ENCODE measurements at places on chromosomes 2 and 18. TPM values are rescaled to one million over a fixed set of nuclear protein-coding genes. Genes with fewer than 3 reads are reported as not detected.

GRCh38 chr2:133303150-133303549 lies 265.1 kb downstream of the NCKAP5 start:
- no peak for DNase-seq
- H3K4me1 ChIP-seq = no peaks in the 10 kb centered on the region
- no peaks in the 10 kb centered on the region for H3K27me3 ChIP-seq
- H3K36me3 ChIP-seq = no peaks in the 10 kb centered on the region
- H3K27ac ChIP-seq = no peak overlapping the region

GRCh38 chr18:50429207-50429948 lies 54.5 kb downstream of the SKA1 start:
- no peak for DNase-seq
- no peaks in the 10 kb centered on the region for H3K36me3 ChIP-seq
- no peaks in the 10 kb centered on the region for H3K27me3 ChIP-seq
- no peak overlapping the region for H3K4me3 ChIP-seq

Gene ID2
- total RNA-seq = 376 TPM

Gene CMPK2
- total RNA-seq = 11.1 TPM

DNA sequence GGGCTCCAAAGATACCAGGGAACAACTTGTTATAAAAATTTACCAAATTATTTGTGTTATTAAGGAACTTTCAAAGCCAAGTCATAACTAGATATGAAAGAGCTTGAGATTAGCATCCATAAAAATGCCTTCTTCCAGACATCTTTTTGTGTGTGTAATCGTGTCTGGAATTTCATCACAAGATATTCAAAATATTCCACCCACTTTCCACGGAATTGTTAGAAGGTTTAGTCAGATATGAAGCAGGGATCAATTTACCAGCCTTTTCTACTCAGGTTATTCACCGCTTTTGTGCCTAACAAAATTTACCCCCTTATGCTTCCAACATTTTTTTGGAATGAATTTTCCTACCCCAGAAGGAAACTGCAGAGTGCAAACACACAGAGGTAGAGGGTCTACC lies 130.2 kb upstream of the ACVR2A start:
- H3K4me1 ChIP-seq = peaks cover 4% of the 10 kb centered on the region
- DNase-seq = no peak
- no peak overlapping the region for H3K4me3 ChIP-seq
- no peaks in the 10 kb centered on the region for H3K27me3 ChIP-seq

DNA sequence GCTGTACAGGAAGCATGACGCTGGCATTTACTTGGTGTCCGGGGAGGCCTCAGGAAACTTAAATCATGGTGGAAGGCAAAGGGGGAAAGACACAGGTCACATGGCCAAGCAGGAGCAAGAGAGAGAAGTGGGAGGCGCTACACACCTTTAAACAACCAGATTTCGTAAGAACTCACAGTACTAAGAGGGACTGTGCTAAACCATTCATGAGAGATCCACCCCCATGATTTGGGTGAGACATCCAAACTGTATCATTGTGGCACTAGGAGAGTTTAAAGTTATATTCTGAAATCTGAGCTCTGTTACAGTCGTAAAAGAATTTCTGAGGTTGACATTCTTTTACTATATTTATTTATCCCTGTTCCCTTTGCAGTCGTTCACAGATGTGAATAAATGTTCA lies 116.6 kb downstream of the ICA1L start:
- H3K36me3 ChIP-seq = peaks cover 5% of the 10 kb centered on the region
- H3K4me3 ChIP-seq = no peak overlapping the region
- H3K4me1 ChIP-seq = peaks cover 4% of the 10 kb centered on the region
- no peak for DNase-seq
- H3K27ac ChIP-seq = no peak overlapping the region

Gene ACMSD
- total RNA-seq = not detected

Gene TTC32
- total RNA-seq = 20.5 TPM

DNA sequence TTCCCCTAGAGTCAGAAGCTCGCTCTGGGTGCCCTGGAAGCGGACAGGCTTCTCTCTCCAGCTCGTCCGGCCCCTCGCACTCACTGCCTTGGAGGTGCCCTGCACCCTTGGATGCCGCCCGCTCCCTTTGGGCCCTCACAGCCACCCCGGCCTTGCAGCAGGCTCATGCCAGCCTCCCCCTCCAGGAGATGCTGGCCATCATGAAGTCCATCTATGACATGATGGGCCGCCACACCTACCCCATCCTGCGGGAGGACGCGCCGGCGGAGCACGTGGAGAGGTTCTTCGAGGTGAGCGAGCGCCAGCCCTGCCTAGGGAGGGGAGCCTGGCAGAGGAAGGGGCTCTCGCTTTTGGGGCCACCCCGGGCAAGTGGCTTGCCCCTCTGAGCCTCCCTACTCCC lies 20.3 kb upstream of the FAHD2A start:
- no peaks in the 10 kb centered on the region for H3K27me3 ChIP-seq
- peaks cover 6% of the 10 kb centered on the region for H3K36me3 ChIP-seq
- no peaks in the 10 kb centered on the region for H3K4me1 ChIP-seq
- H3K4me3 ChIP-seq = no peak overlapping the region
- H3K27ac ChIP-seq = no peak overlapping the region

- no peaks in the 10 kb centered on the region for H3K27me3 ChIP-seq
- no peak for DNase-seq
- H3K4me3 ChIP-seq = no peak overlapping the region
- H3K36me3 ChIP-seq = peaks cover 79% of the 10 kb centered on the region
Measured at GRCh38 chr2:84441036-84441435, 18.0 kb downstream of the SUCLG1 start.

Gene NDC80
- 0.36 TPM for total RNA-seq

DNA sequence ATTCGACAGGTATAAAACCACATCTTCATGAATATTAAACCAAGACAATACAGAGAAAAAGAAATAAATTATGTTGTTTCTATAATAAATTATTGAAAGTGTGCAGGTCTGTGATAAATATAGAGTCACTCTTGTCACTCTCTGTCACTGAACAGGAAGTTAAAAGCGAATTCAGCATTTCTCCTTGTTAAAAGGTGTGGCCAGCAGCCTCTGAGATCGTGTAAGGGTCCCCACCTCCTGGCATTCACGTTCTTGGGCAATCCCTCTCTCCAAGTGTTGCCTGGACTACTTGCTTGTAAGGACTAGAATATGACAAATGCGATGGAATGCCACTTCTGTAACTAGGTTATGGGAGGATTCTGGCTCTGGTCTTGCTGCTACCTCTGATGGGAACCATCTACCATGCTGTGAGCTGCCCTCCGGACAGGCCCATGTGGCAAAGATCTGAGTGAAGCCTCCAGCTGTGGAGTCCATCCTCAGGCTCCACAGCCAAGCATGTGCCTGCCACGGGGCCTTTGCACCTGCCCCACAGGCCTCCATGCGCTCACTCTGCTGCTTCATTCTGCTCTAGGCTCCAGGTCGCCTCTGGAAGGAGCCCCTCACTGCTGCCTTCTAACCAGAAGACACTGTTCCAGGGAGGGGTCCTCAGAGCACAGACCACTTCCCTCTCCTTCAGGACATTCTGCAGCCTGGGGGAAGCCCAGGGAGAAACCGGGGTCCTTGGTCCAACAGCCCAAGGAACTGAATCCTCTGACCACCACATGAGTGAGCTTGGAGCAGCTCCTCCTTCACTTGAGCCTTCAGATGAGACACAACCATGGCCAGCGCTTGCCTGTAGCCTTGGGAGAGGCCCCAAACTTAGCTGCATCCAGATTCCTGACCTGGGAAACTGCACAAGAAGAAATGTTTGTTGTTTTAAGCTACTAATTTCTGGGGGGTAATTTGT lies 202.9 kb upstream of the HDAC4 start:
- H3K27ac ChIP-seq = no peak overlapping the region
- H3K4me1 ChIP-seq = no peaks in the 10 kb centered on the region
- no peaks in the 10 kb centered on the region for H3K36me3 ChIP-seq
- no peak overlapping the region for H3K4me3 ChIP-seq

Gene FEV
- total RNA-seq = not detected

Gene ATG16L1
- total RNA-seq = 19.6 TPM

DNA sequence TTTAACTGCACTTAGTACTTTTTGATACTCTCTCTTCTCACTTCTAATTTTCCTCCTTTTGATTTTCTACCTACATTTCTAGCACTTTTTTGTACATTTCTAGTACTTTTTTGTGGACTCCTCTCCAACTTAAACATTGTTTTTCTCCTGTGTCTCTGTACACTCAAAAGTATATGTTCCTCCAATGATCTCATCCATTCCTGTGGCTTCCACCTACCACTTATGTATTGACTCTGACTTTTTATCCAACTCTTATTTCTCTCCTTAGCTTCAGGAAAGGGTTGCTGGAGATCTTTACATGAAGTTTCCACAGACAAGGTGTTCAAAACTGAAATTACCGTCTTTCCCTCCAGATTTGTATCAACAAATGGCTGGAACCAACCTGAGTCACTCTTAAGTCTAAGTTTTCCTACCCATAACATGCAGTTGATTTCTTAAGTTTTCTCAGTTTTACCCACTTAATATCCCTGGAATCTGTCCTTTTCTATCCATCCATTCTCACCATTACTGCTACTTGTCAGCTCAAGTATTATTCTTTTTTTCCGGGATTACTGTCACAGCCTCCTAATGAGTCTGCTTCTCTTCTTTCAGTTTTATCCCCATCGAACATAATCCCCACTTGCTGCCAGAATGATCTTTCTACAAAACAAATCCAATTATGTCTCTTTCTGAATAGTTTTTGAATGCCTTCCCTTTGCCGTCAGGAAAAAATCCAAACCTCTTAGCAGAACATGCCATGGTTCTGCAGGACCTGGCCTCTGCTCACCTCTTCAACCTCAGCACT lies 22.6 kb upstream of the PELI1 start:
- no peak for DNase-seq
- H3K27ac ChIP-seq = no peak overlapping the region
- H3K4me3 ChIP-seq = no peak overlapping the region
- no peaks in the 10 kb centered on the region for H3K36me3 ChIP-seq
- H3K4me1 ChIP-seq = no peaks in the 10 kb centered on the region

DNA sequence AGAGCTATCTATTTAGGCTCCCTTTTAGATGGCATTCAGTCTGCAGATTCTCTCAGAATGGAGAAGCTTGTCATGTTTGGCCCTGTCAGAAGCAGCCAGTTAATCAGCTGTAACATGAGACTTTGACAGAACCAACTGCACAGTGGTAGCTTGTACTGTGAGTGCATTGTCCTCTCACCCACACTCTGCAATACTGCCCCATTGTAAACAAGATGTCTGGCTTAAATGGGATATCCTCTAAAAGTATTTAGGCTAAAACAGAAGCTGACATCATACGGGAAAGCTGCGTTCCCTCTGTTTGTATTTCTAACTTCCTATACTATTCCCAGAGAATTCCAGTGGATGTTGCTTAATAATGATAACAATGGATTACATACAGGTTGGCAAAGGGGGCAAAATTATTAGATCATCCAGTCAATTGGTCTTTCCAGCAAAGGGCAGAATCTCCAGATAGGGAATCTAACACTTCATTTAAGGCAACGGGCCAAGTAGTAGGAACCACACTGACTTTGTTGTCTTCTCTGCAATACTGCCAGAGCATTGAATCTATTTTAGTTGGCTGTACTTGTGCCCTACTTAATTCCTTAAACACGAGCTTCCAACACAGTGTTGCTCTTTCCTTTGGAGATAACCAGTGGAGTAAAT lies 15.4 kb upstream of the STAT4 start:
- no peaks in the 10 kb centered on the region for H3K27me3 ChIP-seq
- no peak overlapping the region for H3K4me3 ChIP-seq
- no peaks in the 10 kb centered on the region for H3K4me1 ChIP-seq
- H3K27ac ChIP-seq = no peak overlapping the region

Gene EHBP1
- total RNA-seq = 148 TPM

GRCh38 chr18:26624443-26624842 lies 76.1 kb upstream of the KCTD1 start:
- H3K4me1 ChIP-seq = no peaks in the 10 kb centered on the region
- no peaks in the 10 kb centered on the region for H3K27me3 ChIP-seq
- no peak overlapping the region for H3K27ac ChIP-seq
- H3K36me3 ChIP-seq = no peaks in the 10 kb centered on the region
- H3K4me3 ChIP-seq = no peak overlapping the region
- DNase-seq = no peak

- DNase-seq = no peak
- no peaks in the 10 kb centered on the region for H3K36me3 ChIP-seq
- no peak overlapping the region for H3K27ac ChIP-seq
Measured at GRCh38 chr2:83113953-83114352, 1345.1 kb downstream of the SUCLG1 start.

DNA sequence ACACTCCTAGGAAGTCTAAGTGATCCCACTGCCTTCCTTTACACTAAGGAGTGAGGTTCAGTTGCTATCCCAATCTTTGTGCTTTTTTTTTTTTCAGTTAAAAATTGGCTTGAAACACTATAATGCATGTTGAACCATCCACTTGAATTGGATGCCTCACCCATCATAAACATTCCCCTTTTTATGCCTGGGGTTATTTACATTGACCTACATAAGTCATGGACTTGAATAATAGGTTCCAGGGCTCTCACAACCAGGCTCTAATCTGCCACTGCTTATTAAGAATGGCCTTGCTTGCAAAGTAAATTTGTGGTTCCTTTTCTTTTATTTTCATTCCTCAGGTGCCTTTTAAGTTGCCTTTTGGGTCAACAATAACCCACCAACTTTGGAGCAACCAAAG lies 236.1 kb upstream of the MEIS1 start:
- H3K36me3 ChIP-seq = no peaks in the 10 kb centered on the region
- H3K27me3 ChIP-seq = no peaks in the 10 kb centered on the region

DNA sequence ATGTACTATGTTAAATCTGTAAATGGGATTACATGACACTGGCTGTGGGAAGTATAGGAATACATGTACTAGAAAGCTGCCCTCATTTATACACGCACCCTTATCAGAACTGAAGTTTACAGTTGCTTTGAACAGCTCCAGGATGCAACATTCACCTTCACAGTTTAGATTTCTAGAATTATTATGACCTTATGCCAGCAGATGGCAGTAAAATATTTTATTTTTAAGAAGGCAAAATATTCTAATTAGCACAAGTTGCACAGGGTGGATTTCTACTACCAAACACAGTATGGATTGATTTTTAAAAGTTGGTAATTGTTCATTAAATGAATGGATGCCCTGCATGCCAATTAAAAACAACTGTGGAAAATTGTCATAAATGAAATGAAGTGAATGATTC lies 670.4 kb downstream of the KCNJ3 start:
- no peak for DNase-seq
- no peak overlapping the region for H3K27ac ChIP-seq
- H3K4me3 ChIP-seq = no peak overlapping the region
- no peaks in the 10 kb centered on the region for H3K27me3 ChIP-seq
- H3K4me1 ChIP-seq = no peaks in the 10 kb centered on the region
- no peaks in the 10 kb centered on the region for H3K36me3 ChIP-seq

Gene DCDC2C
- not detected for total RNA-seq

GRCh38 chr2:165635532-165635931 lies 158.5 kb downstream of the GALNT3 start:
- H3K27me3 ChIP-seq = no peaks in the 10 kb centered on the region
- no peak overlapping the region for H3K4me3 ChIP-seq
- no peaks in the 10 kb centered on the region for H3K36me3 ChIP-seq
- no peak for DNase-seq
- H3K4me1 ChIP-seq = peaks cover 12% of the 10 kb centered on the region

- H3K36me3 ChIP-seq = no peaks in the 10 kb centered on the region
- H3K4me3 ChIP-seq = no peak overlapping the region
- H3K27ac ChIP-seq = no peak overlapping the region
- no peaks in the 10 kb centered on the region for H3K4me1 ChIP-seq
Measured at GRCh38 chr2:8090748-8091700, 590.8 kb upstream of the ID2 start.

Data from sigmoid colon (tissue), 7 donors.